ENCODE measurements at places on chromosomes 6 and 20.

DNA sequence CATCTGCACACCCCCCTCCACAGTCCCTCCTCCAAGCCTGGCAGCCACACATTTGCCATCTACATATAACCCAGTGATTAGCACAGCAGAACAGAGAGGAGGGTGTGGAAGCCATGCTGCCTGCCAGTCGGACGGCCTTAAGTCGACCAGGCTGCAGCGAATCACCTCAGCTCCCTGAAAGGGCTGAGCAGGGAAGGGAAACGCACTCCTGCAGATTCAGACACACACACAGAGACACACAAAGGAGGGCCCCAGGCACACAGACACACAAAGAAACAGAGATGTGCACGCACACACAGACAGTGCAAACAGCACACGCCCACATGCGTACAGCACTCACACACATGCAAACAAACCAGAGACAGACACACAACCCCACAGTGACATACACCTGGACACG lies 11.2 kb upstream of the SIRPA start:
- DNase-seq, result no peak

- no peak for DNase-seq
Measured at GRCh38 chr6:5050009-5050408, 35.1 kb upstream of the PPP1R3G start.

DNA sequence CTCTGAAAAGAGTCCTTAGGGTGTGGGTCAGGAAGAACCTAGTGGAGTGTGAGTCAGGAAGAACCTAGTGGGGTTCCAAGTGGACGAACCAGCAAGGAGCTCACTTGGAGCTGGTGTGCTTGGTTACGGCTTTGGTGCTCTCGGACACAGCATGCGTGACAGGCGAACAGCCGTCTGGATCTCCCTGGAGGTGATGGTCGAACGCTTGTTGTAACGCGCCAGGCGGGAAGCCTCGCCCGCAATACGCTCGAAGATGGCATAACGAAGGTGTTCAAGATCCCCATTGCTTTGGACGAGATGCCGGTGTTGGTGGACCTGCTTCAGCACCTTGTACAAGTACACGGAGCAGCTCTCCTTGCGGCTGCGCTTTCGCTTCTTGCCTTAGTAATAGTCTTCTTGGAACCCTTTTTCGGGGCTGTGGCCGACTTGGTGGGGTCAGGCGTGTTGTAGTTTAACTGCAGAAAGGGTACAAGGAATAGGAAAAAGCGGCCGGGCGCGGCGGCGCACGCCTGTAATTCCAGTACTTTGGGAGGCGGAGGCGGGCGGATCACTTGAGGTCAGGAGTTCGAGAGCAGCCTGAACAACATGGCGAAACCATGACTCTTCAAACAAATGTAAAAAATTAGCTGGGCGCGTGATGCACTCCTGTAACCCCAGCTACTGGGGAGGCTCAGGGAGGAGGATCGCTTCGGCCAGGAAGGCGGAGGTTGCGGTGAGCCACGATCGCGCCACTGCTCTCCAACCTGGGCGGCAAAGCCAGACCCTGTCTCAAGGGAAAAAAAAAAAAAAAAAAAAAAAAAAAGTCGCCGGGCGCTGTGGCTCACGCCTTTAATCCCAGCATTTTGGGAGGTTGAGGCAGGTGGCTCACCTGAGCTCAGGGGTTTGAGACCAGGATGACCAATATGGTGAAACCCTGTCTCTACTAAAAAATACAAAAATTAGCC lies 48.0 kb downstream of the OR2B2 start:
- DNase-seq, result no peak

DNA sequence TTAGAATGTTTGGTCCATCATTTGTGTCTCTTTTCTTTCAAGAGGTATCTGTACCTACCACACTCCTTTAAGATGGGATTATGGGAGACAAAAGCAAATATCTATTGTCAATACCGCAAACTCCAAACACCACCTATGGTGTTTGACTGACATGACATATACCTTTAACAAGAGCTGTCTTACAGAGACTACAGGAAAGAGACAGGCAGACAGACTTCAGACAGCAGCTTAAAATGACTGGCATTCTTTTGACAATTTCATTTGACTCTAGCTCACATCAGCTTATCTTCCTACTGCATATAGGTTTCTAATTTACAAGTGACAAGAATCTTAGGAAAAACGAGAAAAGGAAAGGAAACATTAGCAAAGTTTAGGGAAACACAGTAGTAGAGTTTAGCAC lies 256.0 kb upstream of the TFAP2D start:
- DNase-seq, result no peak

GRCh38 chr6:86118271-86118670 lies 475.6 kb upstream of the SYNCRIP start:
- DNase-seq, result no peak

DNA sequence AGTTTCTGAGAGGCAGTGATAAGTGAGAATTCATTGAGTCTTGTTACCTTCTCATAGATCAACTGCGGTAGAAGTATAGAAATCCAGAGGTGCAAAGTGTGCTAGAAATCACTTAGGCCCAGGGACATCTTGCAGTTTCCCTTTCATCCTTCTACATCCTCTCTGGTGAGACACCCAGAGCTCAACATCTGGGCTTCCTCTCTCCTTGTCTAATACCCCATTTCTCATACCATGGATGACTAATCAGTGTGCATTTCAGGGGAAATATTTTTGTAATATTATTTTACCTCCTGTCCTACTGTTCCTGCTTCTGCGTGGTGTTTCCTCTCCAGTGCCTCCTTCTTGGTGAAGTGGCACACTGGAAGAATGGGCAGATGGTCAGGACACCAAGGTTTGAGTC lies 322.4 kb downstream of the TFAP2B start:
- DNase-seq, result no peak

- no peak for DNase-seq
Measured at GRCh38 chr6:148846778-148847761, 100.2 kb downstream of the UST start.

- DNase-seq, result no peak
Measured at GRCh38 chr20:881051-881782, 34.9 kb downstream of the ANGPT4 start.

- DNase-seq, result no peak
Measured at GRCh38 chr6:150936021-150936555, 70.6 kb downstream of the MTHFD1L start.

DNA sequence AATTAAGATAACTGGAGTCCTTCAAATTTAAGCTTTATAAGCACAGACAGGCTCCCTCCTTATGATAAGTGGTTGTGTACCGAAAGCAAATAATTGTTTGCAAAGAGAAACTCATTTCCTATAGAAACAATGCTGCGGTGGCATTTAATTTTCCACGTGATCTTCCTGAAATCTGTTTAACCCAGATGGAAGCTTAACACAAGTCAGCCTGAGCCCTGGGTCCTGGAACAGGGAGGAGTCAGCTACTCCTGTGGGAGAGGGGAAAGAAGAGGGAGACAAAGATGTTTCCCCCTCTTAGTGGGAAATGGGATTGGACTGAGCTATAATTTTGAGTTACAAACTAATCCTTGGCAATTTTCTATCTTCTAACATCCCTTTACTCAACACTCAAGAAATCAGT lies 136.5 kb downstream of the ELOVL4 start:
- DNase-seq, result no peak

DNA sequence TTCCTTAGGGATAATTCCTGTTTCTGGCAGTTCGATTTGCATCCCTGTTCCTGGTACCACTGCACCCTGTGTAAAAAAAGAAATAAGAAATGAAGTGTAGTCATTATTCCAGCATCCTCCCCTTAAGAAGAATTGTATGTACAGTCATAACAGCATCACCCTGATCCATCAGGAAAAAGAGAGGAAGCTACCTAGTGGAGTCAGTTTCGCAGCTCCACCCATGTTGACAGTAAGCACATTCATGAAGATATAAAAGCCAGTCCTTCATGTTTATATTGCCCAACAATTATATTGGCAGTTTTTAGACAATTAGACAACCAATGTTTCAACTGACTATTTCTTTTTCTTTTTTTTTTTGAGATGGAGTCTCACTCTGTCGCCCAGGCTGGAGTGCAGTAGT lies 21.2 kb upstream of the HLA-G start:
- DNase-seq, result no peak

DNA sequence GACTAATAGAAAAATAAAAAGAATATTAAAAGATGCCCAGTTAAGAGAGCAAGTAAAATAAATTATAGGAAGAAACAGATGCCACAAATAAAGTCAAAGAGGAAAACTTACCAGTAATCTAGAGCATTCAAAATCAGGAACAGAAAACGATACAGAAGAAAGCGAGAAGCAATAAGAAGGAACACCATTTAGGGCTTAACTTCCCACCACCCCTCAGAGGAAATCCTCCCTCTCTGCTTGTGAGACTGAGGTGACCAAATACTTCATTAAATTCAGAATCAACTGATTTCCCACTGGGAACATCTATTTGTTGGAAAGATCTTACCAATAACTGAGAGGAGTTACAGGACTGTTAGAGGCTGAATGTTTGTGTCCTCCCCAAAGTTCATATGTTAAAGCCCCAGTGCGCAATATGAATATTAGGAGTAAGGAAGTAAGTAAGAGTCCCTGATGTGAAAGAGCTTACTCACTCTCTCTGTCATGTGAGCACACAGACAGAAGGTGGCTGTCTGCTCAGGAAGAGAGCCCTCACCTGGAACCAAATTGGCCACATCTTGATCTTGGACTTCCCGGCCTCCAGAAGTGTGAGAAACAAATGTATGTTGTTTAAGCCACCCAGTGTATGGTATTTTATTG lies 19.5 kb downstream of the KATNA1 start:
- no peak for DNase-seq

- no peak for DNase-seq
Measured at GRCh38 chr6:36633915-36634314, 39.8 kb downstream of the SRSF3 start.

- no peak for DNase-seq
Measured at GRCh38 chr6:116403205-116403604, 32.5 kb downstream of the DSE start.

- DNase-seq, result no peak
Measured at GRCh38 chr20:19008497-19008896, 194.9 kb downstream of the SCP2D1 start.

- DNase-seq, result no peak
Measured at GRCh38 chr20:46316984-46317684, 8.8 kb upstream of the CDH22 start.

- DNase-seq, result no peak
Measured at GRCh38 chr20:4813076-4813862, 91.6 kb downstream of the PRND start.

- no peak for DNase-seq
Measured at GRCh38 chr20:2207770-2208097, 88.1 kb upstream of the TGM3 start.

- DNase-seq, result no peak
Measured at GRCh38 chr6:111748231-111748647, 125.0 kb downstream of the FYN start.

Measured in T follicular helper cell (primary cell).